Tibial nerve (tissue), 4 donors: ENCODE measurements at places on chromosomes 6 and 20. TPM values are rescaled to one million over a fixed set of nuclear protein-coding genes. Genes with fewer than 3 reads are reported as not detected.

Gene OOEP
- not detected for total RNA-seq

Gene TRIM26
- total RNA-seq, result 39.8 TPM

Gene TNXB
- total RNA-seq, result 273 TPM

Gene DSE
- total RNA-seq, result 79.5 TPM

- H3K4me1 ChIP-seq, result no peaks in the 10 kb centered on the region
- H3K36me3 ChIP-seq, result peaks cover 27% of the 10 kb centered on the region
- H3K4me3 ChIP-seq, result no peak overlapping the region
- DNase-seq, result no peak
Observed at GRCh38 chr20:58416835-58417234, 27.8 kb downstream of the VAPB start.

DNA sequence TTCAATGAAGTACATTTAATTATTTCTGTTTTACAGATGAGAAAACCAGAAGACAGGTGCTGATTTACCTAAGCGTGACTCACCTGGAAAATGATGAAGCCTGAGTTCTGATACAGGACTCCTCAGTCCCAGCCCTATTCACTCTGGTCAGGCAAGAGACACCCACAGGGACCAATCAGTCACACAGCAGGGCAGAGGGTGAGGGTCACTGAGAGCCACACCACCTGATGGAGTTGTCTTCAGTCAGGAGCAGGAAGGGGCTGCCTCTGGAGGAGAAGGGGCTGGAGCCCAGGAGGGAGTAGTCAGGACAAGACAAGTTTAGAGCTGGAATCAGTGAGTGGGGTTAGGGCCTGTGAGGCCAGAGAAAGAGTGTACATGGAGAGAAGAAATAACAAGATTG, 251.2 kb upstream of the MOCS1 start:
- no peak for DNase-seq
- no peaks in the 10 kb centered on the region for H3K36me3 ChIP-seq
- no peak overlapping the region for H3K4me3 ChIP-seq
- no peaks in the 10 kb centered on the region for H3K4me1 ChIP-seq

DNA sequence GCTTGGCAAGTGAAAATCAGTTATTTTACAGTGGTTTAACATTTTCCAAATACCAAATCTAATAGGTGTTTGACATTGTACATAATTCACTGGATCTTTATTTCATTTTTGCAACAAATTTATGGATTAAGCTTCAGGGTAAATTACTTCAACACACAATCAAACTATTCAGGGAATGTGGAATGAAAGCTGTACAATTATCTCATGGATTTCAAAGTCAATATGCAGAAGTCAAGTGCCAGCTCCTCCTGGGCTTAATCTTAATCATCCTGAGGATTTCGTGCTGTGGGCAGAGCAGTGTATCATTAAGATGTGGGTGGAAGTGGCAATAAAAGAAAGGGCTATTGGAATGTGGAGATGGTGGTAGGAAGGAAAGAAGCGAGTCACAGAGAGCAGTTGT, 548.8 kb downstream of the COL12A1 start:
- no peaks in the 10 kb centered on the region for H3K4me1 ChIP-seq
- no peak overlapping the region for H3K4me3 ChIP-seq
- no peaks in the 10 kb centered on the region for H3K27me3 ChIP-seq
- H3K27ac ChIP-seq, result no peak overlapping the region
- DNase-seq, result no peak

GRCh38 chr20:57794600-57795341, 85.0 kb upstream of the PMEPA1 start:
- H3K27me3 ChIP-seq, result no peaks in the 10 kb centered on the region
- DNase-seq, result no peak
- no peaks in the 10 kb centered on the region for H3K36me3 ChIP-seq

DNA sequence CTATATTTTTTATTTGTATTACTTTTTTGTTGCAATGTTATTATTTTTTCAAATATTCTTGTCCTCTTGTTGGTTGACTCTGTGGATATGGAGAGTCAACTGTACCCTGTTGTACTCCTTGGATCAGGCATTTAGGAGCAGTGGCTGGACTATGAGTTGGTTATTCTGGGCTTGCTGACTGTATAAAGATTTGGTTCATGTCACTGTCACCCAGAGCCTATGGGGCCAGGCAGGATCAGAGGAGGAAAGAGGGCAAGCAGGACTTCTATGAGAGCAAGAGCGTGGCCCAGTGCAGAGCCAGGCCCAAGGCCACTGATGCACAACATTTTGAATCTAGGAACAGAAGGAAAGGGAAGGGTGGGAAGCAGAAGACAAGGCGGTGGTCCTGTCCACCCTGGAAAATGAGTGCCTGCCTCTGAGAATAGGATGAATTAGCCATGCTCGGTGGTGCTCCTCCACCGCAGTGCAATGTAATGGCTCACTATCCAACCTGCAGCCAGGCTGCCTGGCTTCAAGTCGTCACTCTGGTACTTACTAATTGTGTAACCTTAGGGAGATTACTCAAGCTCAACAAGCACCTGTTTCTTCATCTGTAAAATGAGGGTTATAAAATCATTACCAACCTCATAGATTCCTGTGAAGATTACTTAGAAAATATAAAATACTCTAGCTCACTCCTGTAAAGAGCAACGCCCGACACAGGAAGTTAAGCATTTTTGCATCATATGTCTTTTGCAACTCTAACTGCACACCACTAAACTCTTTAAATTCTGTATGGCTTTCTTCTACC, 192.1 kb downstream of the KCNQ5 start:
- H3K27ac ChIP-seq, result no peak overlapping the region
- no peak for DNase-seq
- no peaks in the 10 kb centered on the region for H3K27me3 ChIP-seq
- H3K36me3 ChIP-seq, result no peaks in the 10 kb centered on the region
- H3K4me3 ChIP-seq, result no peak overlapping the region
- H3K4me1 ChIP-seq, result no peaks in the 10 kb centered on the region

DNA sequence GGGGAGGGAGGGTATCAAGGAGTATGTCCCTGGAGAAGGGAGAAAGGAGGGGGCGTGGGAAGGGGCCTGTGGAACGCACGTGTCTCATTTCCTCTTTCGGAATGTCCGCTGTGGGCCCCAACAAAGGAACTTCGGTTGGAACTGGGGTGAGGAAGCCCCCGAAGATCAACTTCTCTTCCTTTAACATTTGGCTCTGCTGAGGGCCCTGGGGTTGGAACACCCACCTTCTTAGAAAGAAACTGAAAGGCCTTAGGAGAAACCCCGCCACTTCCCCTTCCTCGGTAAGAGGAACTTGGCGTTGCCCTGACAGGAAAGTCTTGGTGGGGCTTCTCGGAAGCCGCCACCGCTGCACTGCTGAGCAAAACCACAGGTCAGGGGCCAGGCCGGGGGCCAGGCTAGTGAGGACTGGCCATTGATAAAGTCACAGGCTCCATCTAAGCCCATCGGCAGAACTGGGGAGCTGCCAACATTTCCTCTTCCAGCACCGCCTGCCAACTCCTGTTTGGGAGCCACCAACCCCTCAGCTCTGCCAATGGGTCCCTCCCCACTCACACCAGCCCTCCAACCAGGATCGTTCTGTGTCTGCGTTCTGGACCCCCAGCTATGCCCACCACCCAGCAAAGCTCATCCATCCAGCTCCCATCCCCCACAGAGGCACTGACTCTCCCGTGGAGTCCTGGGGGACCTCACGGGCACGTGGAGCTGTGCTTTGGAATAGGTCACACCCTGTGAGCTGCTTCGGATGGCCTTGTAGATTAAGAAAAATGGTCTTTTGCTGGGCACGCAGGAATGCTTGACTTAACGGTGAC, 44.8 kb downstream of the FGD2 start:
- DNase-seq, result no peak
- no peaks in the 10 kb centered on the region for H3K27me3 ChIP-seq
- H3K4me3 ChIP-seq, result no peak overlapping the region
- peak overlapping the region; percentile 44 for H3K27ac ChIP-seq
- peaks cover 23% of the 10 kb centered on the region for H3K4me1 ChIP-seq

DNA sequence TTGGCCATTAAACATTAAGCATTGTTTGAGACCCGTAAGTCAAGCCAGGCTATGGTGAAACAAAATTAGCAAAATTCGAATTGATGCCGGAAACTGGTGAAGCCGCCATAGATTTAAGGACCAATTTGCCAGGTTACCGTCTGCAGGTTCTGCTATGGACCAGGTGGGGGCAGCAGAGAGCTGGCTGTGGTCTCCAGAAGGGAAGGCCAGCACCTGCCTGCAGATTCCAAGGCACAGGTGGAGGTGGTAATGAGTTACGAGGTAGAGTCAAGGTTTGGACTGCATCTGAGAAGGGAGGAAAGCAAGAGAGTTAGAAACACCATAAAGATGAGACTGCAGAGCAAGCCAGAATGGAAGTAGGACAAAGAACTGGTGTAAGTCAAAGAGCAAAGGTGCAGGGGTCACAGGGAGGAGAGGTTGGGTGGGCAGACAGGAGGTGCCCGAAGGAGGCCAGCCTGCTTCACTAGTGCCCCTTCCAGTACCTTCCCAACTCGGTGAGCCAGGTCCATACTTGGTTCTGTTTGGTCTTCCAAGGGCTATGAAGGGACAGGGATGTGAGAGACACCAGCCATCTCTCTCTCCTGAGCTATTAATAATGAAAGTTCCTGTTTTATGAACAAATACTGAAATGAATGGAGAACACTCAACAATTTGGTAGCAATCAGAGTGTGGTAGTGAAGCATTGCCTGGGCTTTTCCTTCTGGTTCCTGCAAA, 131.6 kb upstream of the ESR1 start:
- no peak for DNase-seq
- no peaks in the 10 kb centered on the region for H3K27me3 ChIP-seq
- H3K4me1 ChIP-seq, result no peaks in the 10 kb centered on the region
- H3K27ac ChIP-seq, result no peak overlapping the region
- H3K4me3 ChIP-seq, result no peak overlapping the region

DNA sequence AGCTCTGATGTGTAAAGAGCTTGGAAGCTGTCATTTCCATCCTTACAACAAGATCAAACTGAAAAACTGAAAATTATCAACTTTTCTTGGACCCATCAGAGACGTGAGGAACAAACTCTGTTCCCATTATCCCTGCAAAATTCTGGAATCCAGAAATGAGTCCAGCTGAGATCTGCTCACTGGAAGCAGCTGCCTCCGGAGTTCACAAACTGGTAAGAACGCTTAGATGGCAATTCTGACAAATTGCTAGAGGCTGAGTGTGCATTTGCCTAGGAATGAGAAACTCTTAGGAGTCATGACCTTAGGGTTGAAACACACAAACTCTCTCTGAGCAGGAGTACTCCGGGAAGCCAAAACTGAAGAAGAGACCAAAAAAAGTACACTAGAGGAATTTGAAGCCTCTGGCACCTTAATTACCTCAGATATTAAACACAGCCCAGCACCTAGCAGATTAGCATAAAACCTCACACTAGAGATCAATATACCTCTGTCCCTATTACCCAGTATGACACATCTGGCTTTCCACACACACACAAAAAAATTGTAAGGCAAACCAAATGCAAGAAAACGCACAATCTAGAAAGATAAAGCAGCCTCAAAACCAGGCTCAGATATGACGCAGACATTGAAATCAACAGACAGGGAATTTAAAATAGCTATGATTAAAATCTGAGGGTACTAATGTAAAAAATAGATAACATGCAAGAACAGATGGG, 233.5 kb upstream of the SGK1 start:
- DNase-seq, result no peak
- no peaks in the 10 kb centered on the region for H3K27me3 ChIP-seq
- no peaks in the 10 kb centered on the region for H3K36me3 ChIP-seq

- no peaks in the 10 kb centered on the region for H3K36me3 ChIP-seq
- H3K4me3 ChIP-seq, result no peak overlapping the region
- no peaks in the 10 kb centered on the region for H3K27me3 ChIP-seq
- no peak overlapping the region for H3K27ac ChIP-seq
- no peaks in the 10 kb centered on the region for H3K4me1 ChIP-seq
- no peak for DNase-seq
Observed at GRCh38 chr6:55994531-55994930, 119.1 kb upstream of the BMP5 start.

GRCh38 chr6:40888456-40888990, 150.5 kb downstream of the UNC5CL start:
- no peak overlapping the region for H3K4me3 ChIP-seq
- H3K36me3 ChIP-seq, result no peaks in the 10 kb centered on the region
- no peak overlapping the region for H3K27ac ChIP-seq
- DNase-seq, result no peak
- H3K27me3 ChIP-seq, result no peaks in the 10 kb centered on the region

GRCh38 chr6:17352302-17352701, 41.1 kb upstream of the CAP2 start:
- no peak for DNase-seq
- no peaks in the 10 kb centered on the region for H3K36me3 ChIP-seq

GRCh38 chr6:167491438-167492099, 166.7 kb downstream of the TTLL2 start:
- no peak for DNase-seq
- H3K4me1 ChIP-seq, result no peaks in the 10 kb centered on the region
- H3K27ac ChIP-seq, result peak overlapping the region; percentile 44
- no peaks in the 10 kb centered on the region for H3K36me3 ChIP-seq
- no peak overlapping the region for H3K4me3 ChIP-seq

GRCh38 chr20:35319192-35319870, 27.1 kb upstream of the FAM83C start:
- H3K27ac ChIP-seq, result no peak overlapping the region
- H3K27me3 ChIP-seq, result no peaks in the 10 kb centered on the region
- H3K4me1 ChIP-seq, result no peaks in the 10 kb centered on the region
- DNase-seq, result no peak
- H3K36me3 ChIP-seq, result no peaks in the 10 kb centered on the region

GRCh38 chr6:150079604-150080003, 10.7 kb upstream of the ULBP3 start:
- H3K27ac ChIP-seq, result no peak overlapping the region
- H3K4me1 ChIP-seq, result no peaks in the 10 kb centered on the region
- H3K4me3 ChIP-seq, result no peak overlapping the region
- no peak for DNase-seq
- H3K27me3 ChIP-seq, result peaks cover 13% of the 10 kb centered on the region

GRCh38 chr6:28906669-28907068, 17.1 kb downstream of the TRIM27 start:
- no peaks in the 10 kb centered on the region for H3K27me3 ChIP-seq
- peaks cover 99% of the 10 kb centered on the region for H3K36me3 ChIP-seq
- DNase-seq, result no peak
- no peak overlapping the region for H3K4me3 ChIP-seq
- no peaks in the 10 kb centered on the region for H3K4me1 ChIP-seq
